Left lung (tissue), 14 donors: ENCODE measurements at places on chromosomes 16 and 17. TPM values are rescaled to one million over a fixed set of nuclear protein-coding genes. Genes with fewer than 3 reads are reported as not detected.

PPY gene
- polyA plus RNA-seq: 0.36 TPM

AURKB gene
- 36.0 TPM for polyA plus RNA-seq

DNA sequence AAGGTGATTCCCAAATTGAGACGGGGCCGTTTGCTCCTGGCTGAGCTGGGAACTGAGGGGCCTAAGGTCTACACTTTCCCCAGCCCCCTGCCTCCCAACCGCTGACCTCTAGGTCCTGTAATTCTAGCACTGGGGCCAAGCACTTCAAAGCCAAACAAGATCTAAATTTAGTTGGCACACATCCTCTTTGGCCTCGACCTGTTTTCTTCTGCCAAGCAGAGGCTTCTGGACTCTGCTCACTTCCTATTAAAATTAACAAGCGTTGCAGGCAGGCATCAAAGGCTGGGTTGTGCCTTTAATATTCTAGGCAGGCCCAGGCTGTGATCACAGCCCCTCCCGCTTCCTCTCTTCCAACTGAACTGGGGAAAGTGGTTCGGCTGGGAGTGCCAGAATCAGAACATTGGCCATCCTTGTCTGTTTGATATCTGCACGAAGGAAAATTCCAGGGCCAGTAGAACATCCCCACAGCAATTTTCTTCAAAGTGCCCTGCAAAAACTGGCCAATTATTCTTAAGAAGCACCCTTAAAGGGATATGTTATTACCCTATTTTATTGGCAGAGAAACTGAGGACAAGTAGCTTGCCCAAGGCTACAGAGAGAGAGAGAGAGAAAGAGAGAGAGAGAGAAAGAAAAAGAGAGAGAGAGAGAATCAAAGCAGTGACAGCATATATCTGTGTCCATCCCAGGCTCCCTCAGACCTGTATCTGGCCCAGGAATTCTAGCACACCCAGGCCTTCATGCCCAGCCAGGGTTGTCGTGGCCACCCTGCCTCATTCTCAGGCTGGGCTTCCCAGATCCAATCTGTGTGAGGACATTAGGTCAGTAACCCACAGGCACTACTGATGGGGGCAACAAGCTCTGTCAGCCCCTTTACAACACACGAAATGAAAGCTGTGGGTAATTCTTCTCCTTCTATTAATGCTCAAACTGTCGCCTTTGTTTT, 12.8 kb upstream of the MT4 start:
- peaks cover 11% of the 10 kb centered on the region for H3K4me1 ChIP-seq
- no peaks in the 10 kb centered on the region for H3K27me3 ChIP-seq
- no peak overlapping the region for H3K4me3 ChIP-seq
- no peak for DNase-seq
- no peaks in the 10 kb centered on the region for H3K36me3 ChIP-seq

GRCh38 chr17:78058001-78058400, 70.6 kb downstream of the TMC6 start:
- no peak overlapping the region for H3K4me3 ChIP-seq
- no peaks in the 10 kb centered on the region for H3K27me3 ChIP-seq
- H3K36me3 ChIP-seq: no peaks in the 10 kb centered on the region
- H3K4me1 ChIP-seq: no peaks in the 10 kb centered on the region
- DNase-seq: no peak

- no peaks in the 10 kb centered on the region for H3K36me3 ChIP-seq
- no peak overlapping the region for H3K4me3 ChIP-seq
Observed at GRCh38 chr16:57568173-57568678, 25.8 kb downstream of the ADGRG5 start.
